ENCODE measurements at places on chromosomes 1 and 21.
A peak's percentile ranks its signal among the peaks of the same experiment; 100 is the strongest.

DNA sequence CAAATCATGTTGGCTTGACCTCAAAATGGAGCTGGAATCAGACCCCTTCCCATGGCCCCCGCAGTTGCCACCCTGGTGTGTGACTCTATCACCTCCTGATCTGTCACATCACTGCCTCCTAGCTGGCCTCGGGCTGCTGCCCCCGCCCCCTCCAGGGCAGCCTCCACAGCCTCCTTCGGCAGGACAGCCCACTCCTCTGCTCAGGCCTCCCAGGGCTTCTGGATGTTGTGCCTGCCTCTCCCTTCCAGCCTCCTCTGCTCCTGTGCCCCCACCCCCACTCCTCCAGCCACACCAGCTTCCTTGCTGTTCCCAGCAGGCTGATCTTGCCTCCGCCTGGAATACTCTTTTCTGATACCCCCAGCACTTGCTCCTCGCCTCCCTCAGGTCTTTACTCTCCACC is 134.4 kb upstream of the EDN2 start:
- DNase-seq: no peak

- DNase-seq: no peak
Observed at GRCh38 chr1:213921311-213921710, 66.5 kb upstream of the PROX1 start.

DNA sequence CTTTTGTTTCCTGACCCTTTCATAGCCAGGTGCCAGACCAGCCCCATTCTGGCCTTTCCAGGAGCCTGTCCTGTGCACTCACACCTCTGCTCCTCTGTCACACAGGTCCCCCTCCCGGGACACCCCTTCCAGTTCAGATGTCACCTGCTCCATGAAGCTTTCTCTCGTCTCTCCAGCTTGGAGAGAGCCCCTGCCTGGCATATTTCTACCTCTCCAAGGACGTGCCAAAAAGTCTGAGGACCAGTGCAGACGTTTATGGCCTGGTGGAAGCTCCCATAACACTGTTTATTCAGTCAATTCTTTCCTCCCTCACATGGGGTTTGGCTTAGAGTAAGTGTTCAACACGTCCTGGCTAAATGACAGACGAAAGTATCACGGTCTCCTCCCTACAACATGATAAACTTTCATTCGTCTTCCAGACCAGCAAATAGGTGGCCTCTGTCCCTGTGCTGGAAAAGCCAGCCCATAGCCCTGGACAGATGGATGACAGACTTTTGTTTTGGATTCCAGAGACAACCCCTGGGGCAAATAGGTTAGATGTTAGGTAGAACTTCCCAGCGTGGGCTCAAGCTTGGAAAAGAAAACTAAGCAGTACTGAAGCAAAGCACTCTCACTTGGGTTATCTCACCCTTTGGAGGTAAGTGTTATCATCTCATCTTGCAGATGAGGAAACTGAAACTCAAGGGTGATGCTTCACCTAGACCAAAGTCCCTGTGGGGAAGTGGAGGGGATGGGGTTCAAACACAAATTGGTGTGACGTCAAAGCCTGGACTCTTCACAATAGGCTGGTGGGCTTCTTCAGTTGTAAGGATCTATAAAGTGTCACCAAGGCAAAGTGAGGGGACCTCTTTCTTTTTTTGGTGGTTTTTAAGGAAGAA is 52.9 kb upstream of the ECE1 start:
- no peak for DNase-seq

DNA sequence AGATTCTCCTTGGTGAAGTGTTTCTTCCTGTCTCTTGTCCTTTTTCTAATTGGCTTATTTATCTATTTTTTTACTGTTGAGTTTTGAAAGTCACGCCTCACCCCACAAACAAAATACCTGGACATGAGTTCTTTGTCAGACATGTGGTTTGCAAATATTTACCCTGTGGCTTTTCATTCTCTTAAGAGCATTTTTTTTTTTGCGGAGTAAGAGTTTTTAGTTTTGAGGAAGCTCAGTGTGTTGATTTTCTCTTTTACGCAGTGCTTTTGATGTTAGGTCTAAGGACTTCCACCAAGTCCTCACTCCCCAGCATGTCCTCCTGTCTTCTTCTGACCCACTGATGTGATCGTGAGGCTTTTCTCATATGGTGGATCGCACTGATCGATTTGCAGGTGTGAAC is 7.6 kb downstream of the DFFB start:
- DNase-seq: no peak

GRCh38 chr1:16421201-16421600 is 16.0 kb downstream of the SPATA21 start:
- no peak for DNase-seq

DNA sequence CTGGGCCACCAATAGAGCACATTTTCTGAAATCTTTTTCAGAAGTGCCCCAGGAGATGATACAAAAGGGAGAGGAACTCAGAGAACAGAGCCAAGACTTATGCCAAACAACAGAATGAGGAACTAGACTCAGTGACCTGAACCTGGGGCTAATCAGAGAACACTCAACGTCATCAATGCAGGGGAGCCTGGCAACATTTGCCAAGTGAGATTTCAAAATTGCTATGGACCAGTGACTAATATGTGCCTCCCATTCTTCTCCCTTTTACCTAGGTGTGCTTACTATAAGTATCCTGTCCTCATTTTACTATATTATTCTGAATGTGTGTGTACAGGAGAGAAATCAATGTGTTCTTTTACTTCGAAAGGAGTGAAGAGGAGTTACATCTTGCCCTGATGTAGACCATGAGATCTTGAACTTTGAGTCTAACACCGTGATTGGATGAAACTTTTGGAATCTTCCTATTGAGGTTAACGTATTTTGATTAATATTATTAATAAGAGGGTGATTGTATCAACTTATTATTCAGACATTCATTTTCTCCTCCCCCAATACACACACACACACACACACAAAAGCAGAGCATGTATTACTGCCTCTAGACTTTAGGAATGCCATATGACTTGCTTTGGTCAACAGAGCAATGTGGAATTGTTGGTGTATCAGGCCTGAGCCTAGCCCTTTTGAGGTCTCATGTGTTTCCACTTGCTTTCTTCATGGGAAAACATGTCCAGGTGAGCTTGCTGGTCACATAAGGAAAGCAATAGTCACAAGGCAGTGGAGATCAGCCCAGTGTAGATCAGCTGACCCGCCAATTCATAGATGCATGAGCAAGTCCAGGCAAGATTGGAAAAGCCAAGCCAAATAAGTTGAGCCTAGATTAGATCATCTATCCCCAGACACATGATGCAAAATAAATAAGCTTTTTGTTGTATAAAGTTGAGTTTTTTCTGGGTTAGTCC is 80.3 kb upstream of the ETS2 start:
- no peak for DNase-seq

- DNase-seq: no peak
Observed at GRCh38 chr1:111563619-111564018, 56.0 kb upstream of the RAP1A start.

DNA sequence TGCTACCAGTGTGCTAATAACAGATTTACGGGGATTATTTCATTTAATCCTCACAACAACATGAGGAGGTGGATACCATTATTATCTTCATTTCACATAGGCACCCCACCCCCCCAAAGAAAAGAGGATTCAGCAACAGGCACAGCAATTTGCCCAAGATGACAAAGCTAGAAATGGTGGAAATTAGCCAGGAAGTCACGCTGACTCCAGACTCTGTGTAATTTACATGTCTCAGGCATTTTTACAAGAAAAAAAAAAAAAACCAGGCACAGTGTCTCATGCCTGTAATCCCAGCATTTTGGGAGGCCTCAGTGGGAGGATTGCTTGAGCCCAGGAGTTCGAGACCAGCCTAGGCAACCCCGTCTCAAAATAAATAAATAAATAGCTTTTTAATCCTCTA is 37.5 kb upstream of the PRDM2 start:
- DNase-seq: no peak

DNA sequence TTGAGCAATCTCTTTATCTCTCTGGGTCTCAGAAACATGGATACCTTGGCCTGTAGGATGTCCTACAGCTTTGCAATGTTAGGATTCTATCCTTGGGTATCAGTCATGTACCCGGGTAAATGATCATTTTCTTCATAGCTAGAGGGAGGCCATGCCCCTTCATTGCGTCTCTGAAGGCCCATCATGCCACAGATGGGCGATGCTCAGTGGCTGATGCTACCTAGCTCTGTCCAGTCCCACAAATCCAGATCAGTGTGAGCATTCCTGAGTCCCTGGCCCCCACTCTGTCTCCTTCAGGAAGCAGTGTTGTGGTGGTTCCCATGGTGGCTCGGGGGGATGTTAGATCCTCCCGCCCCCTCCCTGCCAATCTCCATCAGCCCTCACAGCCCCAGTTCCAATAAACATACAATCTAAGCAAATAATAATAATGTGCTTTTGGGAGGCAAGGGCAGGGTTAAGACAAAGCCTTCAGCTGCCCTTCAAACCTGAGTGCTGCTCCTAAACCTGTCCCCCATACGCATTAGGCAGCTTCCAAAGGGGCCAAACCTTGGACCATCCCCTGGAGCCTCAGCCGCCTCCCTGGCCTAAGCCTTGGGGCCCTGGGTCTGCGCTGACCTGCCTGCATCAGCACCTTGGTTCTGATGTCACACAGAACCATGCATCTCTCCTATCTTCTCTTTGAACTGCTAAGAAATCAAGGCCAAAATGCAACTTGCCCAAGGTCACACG is 681 bp upstream of the GPR61 start:
- DNase-seq: no peak

- peak; percentile 86 for DNase-seq
Observed at GRCh38 chr1:204304067-204304466, 55.7 kb downstream of the PLEKHA6 start.

DNA sequence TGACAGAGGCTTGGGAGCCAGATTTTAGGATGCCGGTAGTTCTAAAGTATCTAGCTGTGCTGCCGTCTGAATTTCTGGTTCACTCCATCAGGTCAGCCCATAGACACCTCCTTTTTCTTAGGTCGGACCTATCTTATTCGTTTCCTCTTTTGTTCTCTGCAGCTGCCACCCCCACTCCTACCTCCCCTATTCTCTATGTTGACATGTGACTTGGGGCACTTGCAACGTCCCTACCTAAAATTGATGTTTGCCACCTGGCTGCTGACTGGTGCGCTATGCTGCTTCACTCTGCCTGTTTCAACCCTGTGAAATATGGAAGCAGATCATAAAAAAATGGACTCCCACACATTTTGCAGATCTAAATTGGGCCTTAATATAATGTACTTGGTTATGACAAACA is 55.3 kb downstream of the PBX1 start:
- no peak for DNase-seq

DNA sequence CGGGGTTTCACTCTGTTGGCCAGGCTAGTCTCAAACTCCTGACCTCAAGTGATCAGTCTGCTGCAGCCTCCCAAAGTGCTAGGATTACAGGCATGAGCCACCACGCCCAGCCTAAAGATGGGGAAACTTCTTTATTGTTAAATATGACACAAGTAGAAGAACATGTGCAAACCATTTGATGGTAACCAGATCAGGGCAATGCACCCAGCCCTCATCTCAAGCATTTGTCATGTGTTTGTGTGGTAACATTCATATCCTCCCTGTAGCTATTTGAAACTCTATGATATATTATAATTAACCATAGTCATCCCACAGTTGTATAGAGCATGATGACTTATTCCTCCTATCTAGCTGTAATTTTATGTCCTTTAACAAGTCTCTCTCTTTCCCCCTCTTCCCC is 119.5 kb upstream of the TMPRSS2 start:
- no peak for DNase-seq

DNA sequence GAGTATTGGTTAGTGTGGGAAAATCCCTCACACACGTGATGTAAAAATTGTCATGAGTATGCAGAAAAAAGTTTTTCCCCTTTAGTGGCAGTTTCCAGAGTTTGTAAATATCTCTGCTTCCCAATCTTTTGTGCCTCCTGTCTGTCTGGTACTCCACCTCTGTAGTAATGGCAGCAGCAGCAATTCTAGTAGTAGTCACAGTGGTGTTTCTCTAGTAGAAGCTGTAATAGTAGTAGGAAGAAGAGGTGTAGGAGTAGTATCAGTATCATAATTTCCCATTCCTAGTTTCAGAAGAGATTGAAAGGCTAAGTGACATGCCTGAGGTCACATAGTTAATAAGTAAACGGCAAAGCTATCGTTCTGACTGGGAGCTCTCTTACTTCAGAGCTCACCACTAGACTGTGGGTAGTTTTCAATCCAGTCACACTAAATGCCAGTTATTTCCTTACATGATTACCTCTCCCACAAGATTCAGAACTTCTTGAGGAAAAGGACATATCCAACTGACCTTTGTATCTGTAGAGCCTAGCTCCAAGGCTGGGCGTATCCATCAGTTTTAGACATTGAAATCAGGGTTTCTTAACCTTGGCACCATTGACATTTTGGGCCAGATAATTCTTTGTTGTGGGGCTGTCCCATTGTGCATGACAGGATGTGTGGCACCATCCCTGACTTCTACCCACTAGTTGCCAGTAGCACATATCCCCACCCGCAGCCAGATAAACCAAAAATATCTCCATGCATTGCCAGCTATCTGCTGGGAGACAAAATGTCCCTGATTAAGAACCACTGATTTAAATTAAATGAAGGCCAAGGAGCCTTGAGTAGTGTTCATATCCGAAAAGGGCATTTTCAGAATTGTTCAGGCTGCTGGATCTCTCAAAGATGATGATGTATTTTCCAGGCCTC is 135.9 kb downstream of the FGGY start:
- no peak for DNase-seq

DNA sequence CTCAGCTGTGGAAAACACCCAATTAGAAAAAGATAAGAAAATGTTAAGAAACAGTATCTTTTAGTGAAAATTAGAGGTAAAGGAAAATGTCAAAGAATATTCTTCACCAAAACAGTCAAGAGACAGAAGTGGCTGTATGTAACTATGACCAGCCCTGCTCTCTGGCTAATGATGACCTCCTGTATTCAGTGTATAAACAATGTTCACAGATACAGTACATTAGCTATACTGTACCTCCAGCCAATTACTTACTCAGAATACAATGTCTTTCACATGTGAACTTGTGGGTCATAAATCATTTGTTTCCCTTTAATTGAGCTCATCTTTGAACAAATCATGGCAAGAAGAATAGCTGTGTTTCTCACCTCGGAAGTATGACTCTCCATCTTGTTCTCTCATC is 432.0 kb downstream of the LMO4 start:
- no peak for DNase-seq

DNA sequence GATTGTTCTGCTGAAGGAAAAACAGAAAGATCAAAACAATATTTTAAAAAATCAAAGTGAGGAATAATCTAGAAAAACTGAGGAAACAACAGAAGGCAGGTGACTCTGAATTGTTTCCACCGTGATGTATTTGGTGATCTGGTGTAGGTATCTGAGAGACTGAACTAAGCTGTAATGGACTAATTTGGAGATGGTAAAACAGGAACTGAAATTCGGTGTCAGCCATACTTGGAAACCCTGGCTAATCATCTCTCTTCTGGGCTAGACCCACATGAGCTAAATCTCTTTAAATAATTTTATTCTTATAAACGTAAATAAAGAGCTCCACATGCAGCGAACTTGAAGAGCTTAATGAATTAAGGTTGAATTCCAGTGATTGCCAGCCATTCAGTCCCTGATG is 1226.1 kb downstream of the NCAM2 start:
- no peak for DNase-seq

DNA sequence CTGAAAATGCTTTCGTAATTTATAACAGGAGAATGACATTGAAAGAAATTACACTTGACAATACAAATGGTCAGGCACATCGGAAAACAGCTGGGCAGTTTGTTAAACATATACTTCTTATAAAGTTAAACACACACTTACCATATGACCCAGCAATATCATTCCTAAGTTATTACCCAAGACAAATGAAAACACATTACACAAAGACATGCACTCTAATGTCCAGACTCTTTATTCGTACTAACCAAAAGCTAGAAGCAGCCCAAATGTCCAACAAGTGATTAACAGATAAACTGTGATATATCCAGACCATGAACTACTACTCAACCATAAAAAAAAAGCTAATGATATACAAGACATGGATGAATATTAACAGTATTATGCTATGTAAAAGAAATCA is 8.5 kb downstream of the AKT3 start:
- DNase-seq: no peak
